ENCODE measurements at places on chromosomes 7 and 10.

GRCh38 chr10:73359492-73359891 lies 828 bp upstream of the CFAP70 start:
- no peak for DNase-seq

GRCh38 chr10:122592161-122592560 lies 31.6 kb downstream of the DMBT1 start:
- no peak for DNase-seq

DNA sequence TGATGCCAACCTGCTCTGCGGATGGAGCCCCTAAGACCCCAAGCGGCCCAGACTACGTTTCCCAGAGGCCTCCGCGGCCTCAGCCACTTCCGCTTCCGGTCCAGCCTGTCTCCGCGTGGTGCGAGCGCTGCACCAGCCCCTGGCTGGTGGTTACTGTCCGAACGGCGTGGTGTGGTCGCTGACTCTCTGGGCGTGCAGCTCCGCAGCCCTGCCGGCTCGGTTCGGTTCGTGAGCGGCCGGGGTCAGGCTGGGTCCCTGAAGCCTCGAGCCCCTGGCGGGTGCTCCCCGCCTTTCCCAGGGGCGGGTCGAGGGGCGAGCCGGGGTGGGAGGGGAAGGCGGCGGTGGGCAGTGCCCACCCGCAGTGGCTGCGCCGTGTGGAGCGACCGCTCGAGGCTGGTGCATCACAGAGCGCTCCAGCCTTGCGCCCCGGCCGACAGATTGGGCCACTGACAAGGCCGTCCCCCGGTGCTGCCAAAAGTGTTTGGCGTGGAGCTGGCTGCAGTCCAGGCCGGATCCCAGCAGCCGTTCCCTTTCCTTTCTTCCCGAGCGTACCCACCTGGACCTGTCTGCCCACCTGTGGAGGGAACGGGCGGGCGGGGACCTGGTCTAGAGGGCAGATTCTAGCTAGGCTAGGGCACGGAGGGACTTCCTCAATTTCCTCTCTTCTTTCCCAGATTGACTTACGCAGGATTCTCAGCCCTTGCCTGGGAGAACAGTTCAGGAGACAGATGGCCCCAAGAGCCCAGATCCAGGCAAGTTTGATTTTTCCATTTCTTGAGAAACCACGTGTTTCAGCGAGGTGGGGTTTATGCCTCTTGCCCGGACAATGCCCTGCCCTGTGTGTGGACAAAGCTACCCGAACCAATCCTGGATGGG lies at the start of gene ZNF485:
ZNF485 (plus strand) TSS at position 116 of the 876 bp plus-strand sequence; CDS start at position 729, 613 bp downstream.
- peak; percentile 85 for DNase-seq

DNA sequence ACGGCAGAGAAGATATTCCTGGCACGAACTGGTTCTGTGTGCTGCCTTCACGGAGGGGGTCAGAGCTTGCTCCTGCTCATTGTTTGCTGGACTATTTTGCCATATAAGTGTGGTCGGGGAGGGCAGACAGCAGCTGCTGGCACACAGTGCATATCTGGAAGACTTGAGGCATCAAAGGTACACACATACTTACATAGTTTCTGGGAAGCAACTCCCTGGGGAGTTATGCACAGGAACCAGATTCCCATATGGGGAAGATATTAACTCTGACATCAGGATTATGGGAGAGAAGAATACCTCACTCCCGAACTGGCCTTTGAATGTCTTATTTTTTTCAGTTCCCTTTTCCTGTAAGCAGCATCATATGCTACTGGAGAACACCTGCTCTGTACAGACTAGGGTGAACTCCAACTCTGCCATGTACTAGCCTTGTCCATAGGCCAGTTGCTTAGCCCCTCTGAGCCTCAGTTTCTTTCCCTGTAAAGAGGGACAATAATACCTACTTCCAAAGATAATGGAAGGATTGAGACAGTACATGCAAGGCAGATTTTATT lies 41.5 kb downstream of the LGI1 start:
- DNase-seq: no peak

- no peak for DNase-seq
Observed at GRCh38 chr7:134343796-134344195, 27.1 kb upstream of the SLC35B4 start.

DNA sequence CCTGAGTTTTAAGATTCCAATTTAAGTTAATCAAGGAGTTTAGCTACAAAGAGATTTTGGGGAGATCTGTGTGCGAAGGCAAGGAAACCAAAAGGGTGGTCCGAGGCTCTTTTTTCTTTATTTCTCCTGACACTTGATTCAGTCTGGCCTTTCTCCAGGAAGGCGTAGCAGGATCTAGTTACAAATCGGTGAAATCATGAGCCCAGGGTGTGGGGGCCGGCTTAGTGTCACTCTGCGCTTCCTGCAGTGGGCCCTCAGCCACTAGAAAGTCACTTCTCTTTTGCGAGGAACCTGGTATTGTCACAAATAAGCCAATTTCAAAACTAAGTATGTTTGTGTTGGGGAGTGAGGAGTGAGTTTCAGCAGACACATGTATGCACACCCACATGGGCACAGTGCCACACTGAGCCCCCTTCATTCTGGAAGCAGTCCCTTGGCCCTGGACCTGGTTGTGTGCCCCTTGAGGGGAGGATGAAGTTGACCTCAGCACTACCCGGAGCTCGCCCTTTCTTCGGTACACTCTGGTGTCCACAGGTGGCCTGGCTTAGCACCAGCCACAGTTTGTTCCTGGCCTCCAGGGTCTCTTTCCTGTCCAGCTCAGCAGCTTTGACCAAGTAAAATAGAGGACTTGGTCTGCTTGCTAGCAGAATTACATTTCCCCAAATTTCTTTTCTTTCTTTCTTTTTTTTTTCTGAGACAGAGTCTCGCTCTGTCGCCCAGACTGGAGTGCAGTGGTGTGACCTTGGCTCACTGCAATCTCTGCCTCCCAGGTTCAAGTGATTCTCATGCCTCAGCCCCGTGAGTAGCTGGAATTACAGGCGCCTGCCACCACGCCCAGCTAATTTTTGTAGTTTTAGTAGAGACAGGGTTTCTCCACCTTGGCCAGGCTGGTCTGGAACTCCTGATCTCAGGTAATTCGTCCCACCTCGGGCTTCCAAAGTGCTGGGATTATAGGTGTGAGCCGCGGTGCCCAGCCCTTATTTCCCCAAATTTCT lies 84.0 kb upstream of the BTBD16 start:
- DNase-seq: no peak

- DNase-seq: no peak
Observed at GRCh38 chr7:44665531-44666213, 59.2 kb downstream of the OGDH start.

GRCh38 chr10:35781643-35782035 lies 139.5 kb upstream of the FZD8 start:
- DNase-seq: peak; percentile 31

GRCh38 chr10:124306922-124307371 lies 111.8 kb downstream of the OAT start:
- no peak for DNase-seq

GRCh38 chr10:31927565-31927883 lies 1.1 kb downstream of the ARHGAP12 start:
- DNase-seq: no peak

GRCh38 chr7:20317413-20317812 lies 13.3 kb upstream of the ITGB8 start:
- no peak for DNase-seq

All from HEK293T (cell line).